Hepatocyte (in vitro differentiated cells): ENCODE measurements at places on chromosomes 12 and 14. TPM values are rescaled to one million over a fixed set of nuclear protein-coding genes. Genes with fewer than 3 reads are reported as not detected.

- H3K4me1 ChIP-seq = peaks cover 23% of the 10 kb centered on the region
- DNase-seq = no peak
- no peaks in the 10 kb centered on the region for H3K36me3 ChIP-seq
- H3K27ac ChIP-seq = no peak overlapping the region
These were observed 81.4 kb downstream of the KIF26A start for GRCh38 chr14:104219731-104220214.

DNA sequence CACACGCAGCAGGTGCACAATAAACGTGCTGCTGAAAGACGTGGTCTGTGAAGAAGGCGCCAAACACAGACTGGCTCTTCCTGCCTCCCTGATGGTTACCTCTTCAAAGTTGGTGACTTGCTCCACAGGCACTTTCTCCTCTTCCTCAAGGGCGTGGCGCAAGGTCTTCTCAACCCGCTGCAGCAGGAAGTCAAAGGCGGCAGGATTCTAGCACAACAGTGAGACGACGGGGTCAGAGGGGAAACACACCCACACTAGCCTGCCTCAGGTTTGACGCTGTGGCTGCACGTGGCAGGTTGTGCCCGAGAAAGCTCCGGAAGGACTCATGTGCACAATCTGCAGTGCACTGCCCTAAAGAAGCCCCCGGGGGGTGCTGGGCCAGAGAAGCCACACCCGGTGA, 15.0 kb downstream of the POLE start:
- no peak overlapping the region for H3K27ac ChIP-seq
- DNase-seq = no peak
- no peak overlapping the region for H3K4me3 ChIP-seq
- H3K36me3 ChIP-seq = no peaks in the 10 kb centered on the region

GRCh38 chr12:52942901-52943181, 6.1 kb upstream of the KRT18 start:
- no peaks in the 10 kb centered on the region for H3K36me3 ChIP-seq
- DNase-seq = no peak
- H3K27ac ChIP-seq = peak overlapping the region; percentile 96
- no peaks in the 10 kb centered on the region for H3K27me3 ChIP-seq
- no peak overlapping the region for H3K4me3 ChIP-seq

GRCh38 chr12:31651893-31652521, 7.5 kb upstream of the ETFBKMT start:
- no peak for DNase-seq
- no peaks in the 10 kb centered on the region for H3K27me3 ChIP-seq
- peak overlapping the region; percentile 94 for H3K27ac ChIP-seq
- no peak overlapping the region for H3K4me3 ChIP-seq
- H3K4me1 ChIP-seq = peaks cover 10% of the 10 kb centered on the region
- no peaks in the 10 kb centered on the region for H3K36me3 ChIP-seq

- H3K4me3 ChIP-seq = no peak overlapping the region
- H3K4me1 ChIP-seq = peaks cover 4% of the 10 kb centered on the region
- DNase-seq = peak; percentile 41
- H3K36me3 ChIP-seq = no peaks in the 10 kb centered on the region
These were observed 57.6 kb downstream of the BRMS1L start for GRCh38 chr14:35883677-35884293.

- no peaks in the 10 kb centered on the region for H3K27me3 ChIP-seq
- H3K4me1 ChIP-seq = no peaks in the 10 kb centered on the region
- H3K36me3 ChIP-seq = no peaks in the 10 kb centered on the region
These were observed 7.8 kb upstream of the DYNLL1 start for GRCh38 chr12:120488057-120488640.

- peak; percentile 65 for DNase-seq
- no peaks in the 10 kb centered on the region for H3K36me3 ChIP-seq
- H3K27ac ChIP-seq = peak overlapping the region; percentile 8
- H3K27me3 ChIP-seq = no peaks in the 10 kb centered on the region
- no peaks in the 10 kb centered on the region for H3K4me1 ChIP-seq
These were observed 181.3 kb upstream of the FKBP4 start for GRCh38 chr12:2613326-2614073.

The VRTN gene
- 0.13 TPM in 1 of 2 replicates, not detected in the other for total RNA-seq

The P3H3 gene
- total RNA-seq = 19.6 and 38.1 TPM in 2 replicates

The CLEC9A gene
- total RNA-seq = not detected in 2 replicates

The KRT85 gene
- not detected in 2 replicates for total RNA-seq
